Large intestine (tissue), 12 donors: ENCODE measurements at places on chromosomes 4 and X.

DNA sequence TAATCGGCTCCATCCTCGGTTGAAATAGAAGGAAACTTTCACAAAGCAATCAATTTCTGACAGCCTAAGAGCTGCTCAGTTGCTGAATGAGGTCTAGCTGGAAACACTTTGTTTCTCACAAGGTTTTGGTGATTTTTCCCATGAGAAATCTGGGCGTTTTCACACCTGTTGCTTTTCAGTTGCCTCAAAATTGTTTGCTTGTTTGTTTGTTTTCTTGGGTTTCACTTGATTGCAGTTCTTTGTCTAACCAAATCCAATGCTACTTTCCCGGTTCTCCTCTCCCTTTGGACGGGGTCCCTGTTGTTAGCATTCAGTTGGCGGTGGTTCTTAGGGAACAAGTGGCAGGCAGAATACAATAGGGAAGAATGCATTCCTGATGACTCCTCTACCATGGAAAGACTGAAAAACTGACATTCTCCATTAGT lies 135.5 kb downstream of the PALLD start:
- no peak for DNase-seq

- no peak for DNase-seq
Observed at GRCh38 chrX:68098431-68098830, 334.9 kb downstream of the OPHN1 start.

DNA sequence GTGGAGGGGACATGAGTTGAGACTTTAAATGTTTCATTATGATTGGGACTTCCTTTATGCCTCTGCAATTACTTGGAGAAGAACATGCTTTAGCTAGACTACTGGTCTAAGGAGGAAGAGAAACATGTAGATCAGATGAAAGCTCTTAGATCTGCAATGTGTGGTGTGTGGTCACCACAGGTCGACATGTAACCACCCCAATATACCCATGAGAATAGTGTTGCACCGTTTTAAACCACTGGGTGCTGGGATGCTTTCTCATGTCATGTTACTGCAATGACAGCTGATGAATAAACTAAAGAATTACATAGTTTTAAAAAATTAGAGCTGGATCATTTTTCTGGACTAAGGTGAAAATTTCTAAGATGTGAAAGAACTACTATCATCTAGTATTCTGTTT lies 1039.7 kb downstream of the RAPGEF2 start:
- no peak for DNase-seq

GRCh38 chrX:107146670-107147069 lies 28.0 kb upstream of the RBM41 start:
- peak; percentile 12 for DNase-seq

DNA sequence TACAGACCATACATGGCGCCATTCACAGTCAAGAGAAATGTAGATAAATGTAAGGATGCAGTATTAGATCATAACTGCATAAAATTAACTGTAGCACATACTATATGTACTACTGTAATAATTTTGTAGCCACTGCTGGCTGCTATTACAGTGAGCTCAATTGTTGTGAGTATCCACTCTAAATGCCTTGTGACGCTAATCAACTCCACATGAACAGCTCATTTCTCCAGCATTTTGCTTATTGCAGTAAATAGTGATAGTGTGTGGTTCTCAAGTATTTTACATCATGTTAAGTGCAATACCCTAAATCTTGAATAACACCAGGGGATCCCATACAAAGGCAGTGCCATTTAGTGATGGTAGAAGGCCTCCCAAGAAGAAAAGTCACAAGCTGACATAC lies 21.2 kb downstream of the FGFBP1 start:
- no peak for DNase-seq
